ENCODE measurements at places on chromosomes 5 and 9.
A peak's percentile ranks its signal among the peaks of the same experiment; 100 is the strongest.

GRCh38 chr9:33163433-33164137 is 3.6 kb downstream of the B4GALT1 start:
- no peak for DNase-seq

DNA sequence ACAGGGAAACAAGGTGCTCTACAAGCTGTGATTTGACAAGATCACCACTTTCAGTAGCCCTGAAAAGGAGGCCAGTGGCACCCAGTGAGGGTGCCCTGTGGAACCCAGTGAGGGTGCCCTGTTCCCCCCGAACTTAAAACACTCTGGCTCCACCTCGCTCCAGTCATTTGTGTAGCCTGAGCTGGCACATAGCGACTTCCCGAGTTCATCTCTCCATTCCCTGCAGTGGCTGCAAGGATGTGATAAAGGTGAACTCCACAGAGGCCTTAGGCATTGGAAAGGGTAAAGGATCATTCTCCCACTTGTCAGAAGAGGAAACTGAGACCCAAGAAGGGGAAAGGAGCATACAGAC is 21.9 kb upstream of the ANXA6 start:
- DNase-seq = no peak

GRCh38 chr5:121019106-121019505 is 555.0 kb downstream of the PRR16 start:
- no peak for DNase-seq

GRCh38 chr9:136002215-136002614 is 41.0 kb upstream of the UBAC1 start:
- DNase-seq = no peak

DNA sequence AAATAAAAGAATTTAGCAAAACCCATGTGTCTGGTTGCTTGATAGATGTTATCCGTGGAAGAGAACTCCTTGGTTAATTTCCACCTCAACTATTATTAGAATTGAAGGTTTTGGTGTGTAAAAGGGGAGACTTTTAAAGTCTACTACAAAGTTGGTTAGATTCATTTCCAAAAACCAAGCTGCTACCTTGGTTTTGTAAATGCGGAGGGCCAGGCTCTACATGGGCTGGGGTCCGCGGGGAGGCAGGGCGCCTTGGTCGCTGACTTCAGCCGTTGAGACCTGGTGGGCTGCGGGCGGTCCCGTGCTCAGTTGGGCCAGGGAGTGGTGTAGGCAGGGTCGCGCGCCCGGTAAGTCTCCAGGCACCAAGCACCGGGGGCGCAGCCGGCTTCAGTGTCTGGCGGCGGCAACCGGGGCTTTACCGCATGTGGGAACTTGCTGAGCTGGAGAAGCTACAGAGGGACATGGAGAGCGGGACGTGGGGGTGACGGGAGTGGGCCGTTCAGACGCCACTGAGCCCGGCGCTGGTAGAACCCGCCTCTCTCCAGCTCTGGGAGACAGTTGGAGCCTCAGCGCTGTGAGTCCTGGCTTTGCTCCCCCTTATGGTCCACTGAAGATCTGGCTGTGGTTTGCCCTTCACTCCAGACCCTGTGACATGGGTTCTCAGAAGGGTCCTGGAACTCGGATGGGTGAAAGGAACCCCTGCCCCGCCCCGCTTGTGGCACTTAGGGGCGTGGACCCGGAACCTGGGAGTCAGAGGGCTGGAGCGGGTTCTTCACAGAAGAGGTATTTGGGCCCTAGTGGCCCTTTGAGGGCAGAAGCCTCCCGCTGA is 11.8 kb downstream of the NR2F1 start:
- DNase-seq = no peak

DNA sequence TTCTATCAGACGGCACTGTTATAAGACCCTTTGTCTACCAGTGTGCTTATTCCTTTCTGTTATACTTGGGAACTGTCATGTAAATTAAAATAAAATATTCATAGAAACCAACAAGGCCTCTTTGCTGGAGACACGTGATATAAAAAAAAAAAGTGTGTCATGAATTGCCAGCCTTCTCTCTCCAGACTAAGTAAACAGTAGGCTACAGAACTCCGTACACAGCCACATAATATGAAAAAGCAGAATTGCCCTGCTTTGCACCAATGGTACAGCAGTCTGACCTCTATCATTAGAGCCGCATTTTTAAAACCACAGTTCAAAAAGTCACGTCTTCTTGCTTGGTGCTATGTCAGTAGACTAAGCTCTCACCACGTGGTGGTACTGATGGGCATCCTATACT is 231.3 kb downstream of the SEMA5A start:
- DNase-seq = no peak

DNA sequence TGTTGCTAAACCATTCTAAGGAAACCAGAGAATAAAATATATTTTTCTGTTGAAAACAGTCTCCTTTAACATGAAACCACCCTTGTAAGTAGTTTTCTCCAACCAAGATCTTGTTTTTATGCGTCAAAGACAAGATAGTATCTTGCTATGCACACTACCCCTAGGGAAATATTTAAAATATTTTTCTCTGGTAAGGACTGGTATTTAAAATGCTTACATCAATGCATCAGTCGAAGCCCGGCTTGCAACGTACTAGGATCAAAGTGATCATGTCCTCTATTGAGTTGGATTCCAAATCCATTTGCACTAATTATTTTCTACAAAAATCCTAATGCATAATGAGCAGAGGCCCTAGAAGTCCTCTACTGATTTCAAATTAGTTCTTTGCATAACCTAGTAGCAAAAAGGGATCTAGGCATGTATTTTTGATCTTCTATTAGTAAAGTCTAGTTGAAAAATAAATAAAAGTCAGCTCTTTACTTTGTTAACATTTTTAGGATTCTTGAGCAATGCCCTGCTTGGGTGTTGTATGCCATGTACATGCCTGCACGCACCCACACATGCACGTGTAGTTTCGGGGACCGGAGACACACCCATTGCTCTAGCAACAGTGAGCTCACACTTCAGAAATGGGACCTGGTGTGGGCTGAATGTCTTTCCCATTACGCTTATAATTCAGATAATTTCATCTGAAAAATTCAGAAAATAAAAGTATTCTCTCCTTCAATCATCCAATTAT is 165.0 kb upstream of the GPR151 start:
- no peak for DNase-seq

GRCh38 chr9:120379611-120380010 is 200.4 kb downstream of the CDK5RAP2 start:
- no peak for DNase-seq

DNA sequence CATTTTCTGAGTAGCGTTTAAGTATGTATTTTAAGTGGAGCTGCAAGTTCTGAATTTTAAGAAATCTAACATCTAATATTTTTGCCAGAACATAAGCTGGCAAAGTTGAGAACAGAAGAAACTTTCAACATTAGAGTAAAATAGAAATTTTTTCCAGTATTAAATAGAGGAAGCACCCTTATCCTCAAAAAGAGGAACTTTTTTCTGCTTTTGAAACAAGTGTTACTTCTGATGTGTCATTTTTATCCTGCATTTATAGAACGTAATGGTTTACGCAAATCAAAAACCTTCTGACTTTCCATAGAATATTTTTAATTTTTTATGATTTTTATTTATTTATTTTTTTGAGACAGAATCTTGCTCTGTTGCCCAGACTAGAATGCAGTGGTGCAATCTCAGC is 21.8 kb downstream of the ZBED3 start:
- no peak for DNase-seq

GRCh38 chr5:157449011-157449723 is 10.8 kb upstream of the NIPAL4 start:
- DNase-seq = no peak

DNA sequence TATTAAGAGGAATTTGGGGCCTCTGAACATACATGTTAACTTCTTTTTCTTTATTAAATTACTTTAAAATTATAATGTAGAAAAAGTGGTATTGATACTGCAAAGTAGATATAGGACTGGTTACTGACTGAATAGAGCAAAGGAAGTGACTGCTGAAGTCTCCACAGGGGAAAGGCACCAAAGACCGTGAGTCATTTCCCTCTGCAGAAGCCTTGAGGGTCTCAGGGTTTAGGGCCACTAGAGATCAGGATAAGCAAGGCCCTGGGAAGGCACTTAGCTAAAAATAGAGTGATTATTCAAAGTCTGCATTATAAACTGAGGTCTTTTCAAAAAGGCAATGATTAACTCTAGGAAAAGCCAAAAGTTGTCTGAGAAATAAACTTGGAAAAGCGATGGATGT is 44.7 kb upstream of the ITGA1 start:
- no peak for DNase-seq

DNA sequence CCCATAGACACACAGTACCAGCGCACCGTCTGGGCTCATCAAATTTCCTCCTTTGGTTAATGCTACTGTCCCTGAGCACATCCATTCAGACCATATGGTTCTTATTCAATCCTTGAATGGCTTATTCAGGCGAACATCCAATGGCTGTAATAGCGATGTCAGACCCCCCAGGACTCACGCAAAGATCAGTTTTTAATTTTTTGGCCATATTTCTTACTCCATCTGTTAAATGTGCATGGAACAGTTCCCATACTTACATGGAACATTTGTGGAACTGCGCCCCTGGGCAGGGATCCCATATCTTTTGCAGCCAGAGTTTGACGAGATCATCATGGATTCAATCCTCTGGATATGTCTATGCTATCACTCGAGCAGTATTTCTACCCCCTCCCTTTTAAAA is 213.2 kb downstream of the ADAMTS6 start:
- DNase-seq = no peak

GRCh38 chr5:38827525-38827924 is 18.3 kb upstream of the OSMR start:
- DNase-seq = no peak

DNA sequence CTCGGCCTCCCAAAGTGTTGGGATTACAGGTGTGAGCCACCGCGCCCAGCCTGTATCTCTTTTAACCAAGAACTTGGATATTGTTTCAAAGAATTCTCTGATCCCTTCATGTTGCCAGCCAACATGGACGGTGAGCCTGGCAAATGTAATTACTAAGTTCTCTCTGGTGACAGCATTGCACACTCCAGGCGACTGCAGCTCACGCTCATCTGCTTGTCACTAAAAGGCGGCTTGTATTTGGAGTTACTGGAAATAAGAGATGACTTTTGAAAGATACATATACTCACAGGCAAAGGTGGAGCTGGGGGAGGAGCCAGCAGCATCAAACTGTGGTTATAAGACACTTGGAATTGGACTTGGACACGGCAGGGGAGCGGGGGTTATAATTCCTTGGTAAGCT is 172.3 kb downstream of the SLIT3 start:
- DNase-seq = no peak

GRCh38 chr9:96317335-96317980 is 15.5 kb upstream of the HSD17B3 start:
- peak; percentile 64 for DNase-seq

GRCh38 chr5:79093762-79094161 is 17.8 kb upstream of the BHMT start:
- DNase-seq = no peak

DNA sequence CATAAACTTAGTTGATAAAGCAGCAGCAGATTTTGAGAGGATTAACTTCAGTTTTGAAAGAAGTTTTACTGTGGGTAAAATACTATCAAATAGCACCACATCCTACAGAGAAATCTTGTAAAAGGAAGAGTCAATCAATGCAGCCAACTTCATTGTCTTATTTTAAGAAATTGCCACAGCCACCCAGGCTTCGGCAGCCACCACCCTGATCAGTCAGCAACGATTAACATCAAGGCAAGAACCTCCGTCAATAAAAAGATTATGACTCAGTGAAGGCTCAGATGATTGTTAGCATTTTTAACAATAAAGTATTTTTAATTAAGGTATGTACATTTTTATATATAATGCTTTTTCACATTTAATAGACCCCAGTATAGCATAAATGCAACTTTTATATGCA is 122.3 kb upstream of the NR4A3 start:
- no peak for DNase-seq

DNA sequence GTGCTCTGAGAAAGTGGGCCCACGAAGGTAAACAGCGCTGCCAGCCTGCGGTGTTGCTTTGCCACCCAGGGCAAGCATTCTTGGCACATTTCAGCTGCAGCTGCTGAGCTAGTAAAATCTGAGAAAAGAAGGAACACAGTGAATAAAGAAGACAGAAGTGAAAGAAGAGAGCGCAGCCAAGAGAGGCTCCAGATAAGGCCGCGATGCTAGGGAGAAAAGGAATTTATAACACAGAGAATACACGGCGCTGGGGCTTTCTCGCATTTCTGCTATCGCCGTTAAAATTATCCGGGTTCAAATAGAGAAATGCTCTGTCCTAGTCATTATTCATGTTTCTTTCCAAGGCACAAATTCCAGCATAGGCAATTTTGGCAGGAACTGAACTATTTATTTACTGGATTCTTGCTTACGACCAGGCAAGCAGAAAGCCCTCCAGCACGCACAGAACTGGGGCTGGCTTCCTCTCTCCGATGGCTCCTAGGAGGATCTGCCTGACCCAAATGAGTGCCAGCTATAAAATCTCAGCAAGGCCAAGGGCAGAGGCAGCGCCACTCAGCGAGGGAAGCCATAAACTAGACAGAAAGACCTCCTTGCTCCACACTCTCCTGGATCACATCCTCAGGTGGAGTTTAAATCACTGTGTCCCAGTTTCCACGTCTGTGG is 111.2 kb downstream of the ATPSCKMT start:
- DNase-seq = no peak

- DNase-seq = no peak
Observed at GRCh38 chr5:10653043-10653442, 89.2 kb downstream of the ANKRD33B start.

DNA sequence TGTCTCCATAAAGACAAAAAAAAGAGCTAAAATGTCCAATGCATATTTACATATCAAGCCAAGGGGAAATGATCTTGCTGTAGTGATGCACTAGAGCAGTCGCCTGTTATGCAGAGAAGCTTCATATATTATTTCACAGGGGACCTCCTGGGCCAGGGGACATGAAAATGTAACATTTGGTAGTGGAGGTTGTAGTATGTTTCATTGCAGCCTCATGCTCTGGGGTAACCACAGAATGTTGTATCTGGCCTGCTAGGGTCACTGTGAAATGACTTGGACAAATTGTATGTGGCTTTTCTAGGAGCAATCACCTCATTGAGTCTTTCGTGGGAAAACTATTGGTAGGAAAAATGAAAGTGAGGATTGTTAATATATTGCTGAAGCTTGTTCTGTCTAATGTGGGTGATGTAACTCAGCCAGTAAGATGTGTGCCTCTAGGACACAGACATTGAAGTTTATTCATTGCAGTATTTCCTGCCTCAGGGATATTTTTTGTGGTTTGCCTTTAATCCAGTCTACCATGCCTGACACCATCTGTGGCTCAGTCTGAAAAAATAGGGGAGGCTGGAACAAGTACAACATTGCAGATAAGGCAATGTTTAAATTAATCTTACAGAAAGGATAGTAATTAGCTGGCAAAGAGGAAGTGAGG is 430.8 kb upstream of the TNC start:
- DNase-seq = no peak
